Hippocampal formation (tissue), 2 donors: ENCODE measurements at places on chromosomes 1 and 21.

- no peak for DNase-seq
Measured at GRCh38 chr1:212010004-212010403, 25.4 kb downstream of the INTS7 start.

GRCh38 chr1:28871631-28872401, 42.6 kb upstream of the EPB41 start:
- no peak for DNase-seq

- no peak for DNase-seq
Measured at GRCh38 chr1:46246548-46247435, 771 bp upstream of the RAD54L start.

GRCh38 chr1:230308039-230308438, 118.1 kb downstream of the PGBD5 start:
- DNase-seq: no peak

DNA sequence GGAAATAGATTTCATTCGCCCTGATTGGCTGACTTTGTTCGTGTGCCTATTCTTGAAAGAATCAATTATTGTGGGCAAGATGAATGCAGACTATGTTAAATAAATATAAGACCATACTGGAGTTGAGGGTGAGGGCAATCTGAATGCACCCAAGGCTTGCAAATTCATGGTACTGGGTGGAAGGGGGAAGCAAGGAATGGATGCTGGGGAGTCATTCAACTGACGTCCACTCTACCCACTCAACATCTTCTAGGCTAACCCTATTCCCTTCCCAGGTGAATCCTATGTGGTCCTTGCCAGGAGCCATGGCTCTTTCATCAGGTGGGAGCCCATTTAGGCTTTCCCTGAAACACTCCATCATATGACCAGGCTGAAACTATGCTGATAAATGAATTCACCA, 5.7 kb upstream of the CYP4B1 start:
- DNase-seq: no peak

GRCh38 chr1:101136739-101137138, 100.1 kb upstream of the S1PR1 start:
- DNase-seq: peak; percentile 14
